ENCODE measurements at places on chromosomes 1 and 21. TPM values are rescaled to one million over a fixed set of nuclear protein-coding genes. Genes with fewer than 3 reads are reported as not detected.

GRCh38 chr1:17558541-17558940 lies 19.0 kb downstream of the ARHGEF10L start:
- no peak for DNase-seq

DNA sequence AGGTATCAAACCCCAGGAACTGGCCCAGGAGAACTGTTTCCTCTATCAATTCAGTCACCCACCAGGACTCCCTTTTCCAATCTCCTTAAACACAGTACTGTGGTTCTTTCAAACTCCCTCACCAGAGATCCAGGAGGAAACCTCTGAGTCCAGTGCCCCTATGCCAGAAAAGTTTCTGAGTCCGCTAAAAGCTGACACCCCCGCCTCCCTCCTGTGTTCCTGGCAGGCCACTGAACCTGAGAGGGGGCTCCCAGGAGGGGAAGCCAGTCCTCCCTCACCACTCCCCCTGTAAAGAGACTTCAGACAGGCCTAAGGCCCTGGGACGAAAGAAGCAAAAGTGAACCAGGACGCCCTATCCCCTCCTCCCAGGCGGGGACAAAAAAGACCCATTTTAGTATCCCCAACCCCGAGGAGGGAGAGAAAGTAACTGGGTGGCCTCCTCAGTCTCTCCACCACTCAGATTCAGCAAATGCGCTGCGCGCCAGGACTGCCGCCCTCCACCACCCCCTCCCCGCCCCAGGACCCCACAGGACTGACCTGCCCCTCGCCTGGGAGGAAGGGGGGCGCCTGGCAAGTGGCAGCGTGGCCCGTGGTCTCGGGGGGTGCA lies 624 bp downstream of the SLC41A1 start:
- DNase-seq, result no peak

DNA sequence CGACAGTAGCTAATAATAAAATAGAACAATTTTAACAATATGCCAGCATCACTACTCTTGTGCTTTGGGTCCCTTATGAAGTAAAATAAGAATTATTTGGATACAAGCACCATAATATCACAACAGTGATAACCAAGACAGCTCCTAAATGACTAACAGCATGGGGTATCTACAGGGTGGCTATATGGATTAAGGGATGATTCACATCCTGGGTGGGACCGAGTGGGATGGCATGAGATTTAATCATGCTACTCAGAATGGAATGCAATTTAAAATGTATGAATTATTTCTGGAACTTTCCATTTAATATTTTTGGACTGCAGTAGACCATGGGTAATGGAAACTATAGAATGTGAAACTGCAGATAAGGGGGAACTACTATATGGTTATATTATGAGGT lies 28.1 kb upstream of the B3GALNT2 start:
- DNase-seq, result no peak

GRCh38 chr1:209609041-209609790 lies 25.7 kb downstream of the CAMK1G start:
- DNase-seq, result no peak

- DNase-seq, result no peak
Measured at GRCh38 chr21:42360317-42360716, 6.0 kb downstream of the TFF1 start.

GRCh38 chr1:171961861-171962260 lies 120.6 kb downstream of the DNM3 start:
- DNase-seq, result no peak

- DNase-seq, result no peak
Measured at GRCh38 chr21:33109574-33110339, 39.8 kb downstream of the OLIG1 start.

DNA sequence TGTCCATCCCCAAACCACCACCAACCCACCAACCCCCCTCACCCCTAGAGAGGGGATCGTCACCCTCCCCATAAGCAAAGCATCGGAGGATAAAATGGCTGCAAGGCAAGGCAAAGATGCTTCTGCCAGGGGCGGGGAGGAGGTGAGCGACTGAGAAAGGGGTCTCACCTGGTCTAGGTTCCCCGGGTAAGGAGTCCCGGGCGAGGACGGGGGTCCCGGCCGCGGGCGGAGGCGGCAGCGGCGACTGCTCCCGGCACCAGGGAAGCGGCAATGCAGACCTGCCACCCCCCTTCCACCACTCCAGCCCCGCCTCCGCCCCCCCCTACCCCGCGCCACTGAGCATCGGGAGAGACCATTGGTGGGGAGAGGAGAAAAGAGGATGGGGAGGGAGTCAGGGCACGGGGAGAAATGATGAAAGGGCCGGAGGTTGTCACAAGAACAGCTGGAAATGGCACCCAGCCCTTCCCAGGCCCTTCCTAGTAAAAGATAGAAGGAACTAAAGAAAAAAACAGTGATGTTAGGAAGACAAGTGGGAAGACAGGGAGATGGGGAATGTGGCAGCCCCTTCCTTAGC lies at the start of gene SV2A:
Gene SV2A, minus strand, starts transcription at position 274 of the 574 bp plus-strand sequence. CDS start 4,004 bp downstream, outside the sequence.
- DNase-seq, result no peak

- peak; percentile 61 for DNase-seq
Measured at GRCh38 chr1:205344066-205344928, 12.4 kb downstream of the KLHDC8A start.

DNA sequence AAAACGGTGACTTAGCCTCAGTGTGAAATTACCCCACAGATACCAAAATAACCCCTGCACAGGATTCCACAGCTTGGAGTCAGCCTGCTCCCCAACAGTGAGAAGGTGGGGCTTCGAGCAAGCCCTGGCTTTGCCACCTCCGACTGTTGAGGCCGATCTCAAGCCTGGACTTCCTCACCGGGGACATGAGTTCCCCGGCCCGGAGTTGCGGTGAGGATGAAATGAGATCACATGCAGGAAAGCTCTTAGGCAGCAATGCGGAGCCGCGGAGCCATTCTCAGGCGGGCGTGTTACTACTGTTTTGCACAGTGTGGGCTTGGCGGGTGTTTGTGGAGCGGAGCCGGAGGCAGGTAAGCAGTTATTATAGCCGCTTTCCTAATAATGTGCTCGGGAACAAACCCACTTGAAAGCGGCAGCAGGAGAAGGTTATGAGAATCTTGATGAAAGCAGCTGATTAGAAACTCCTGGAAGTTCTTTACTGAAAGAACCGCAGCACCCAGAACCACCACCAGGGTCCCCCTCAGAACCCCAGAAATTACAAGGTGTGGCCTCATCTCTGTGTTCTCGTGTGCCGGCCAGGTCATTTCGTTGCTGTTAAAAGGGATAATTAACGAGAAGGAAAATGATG lies 3.9 kb upstream of the CLSTN1 start:
- DNase-seq, result no peak

DNA sequence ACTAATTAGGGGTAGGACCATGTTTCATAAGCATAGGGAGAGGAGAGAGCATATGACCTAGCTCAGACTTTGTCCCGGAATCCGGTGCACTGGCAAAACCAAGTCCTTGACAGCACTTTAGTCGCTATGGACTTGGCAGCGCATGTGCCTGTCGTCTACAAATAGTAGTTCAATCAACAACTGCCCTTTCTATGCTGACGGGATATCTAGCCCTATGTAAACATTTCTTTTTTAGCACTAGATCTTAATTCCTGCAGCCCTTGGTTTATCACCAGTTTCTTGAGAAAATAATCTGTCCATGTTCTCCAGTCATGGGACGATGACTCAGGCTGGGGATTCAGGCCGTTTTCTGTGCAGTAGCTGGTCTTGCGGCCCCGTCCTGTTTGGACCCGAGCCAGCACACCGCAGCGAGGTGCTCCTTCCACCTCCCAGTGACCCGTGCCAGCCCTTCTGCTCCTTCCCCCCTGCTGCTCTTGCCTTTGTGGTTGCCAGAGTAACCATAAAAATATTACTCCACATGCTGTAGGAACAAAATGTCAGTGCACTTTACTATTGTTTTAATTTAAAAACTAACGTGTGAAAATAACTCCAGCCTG lies 8.6 kb upstream of the MT1HL1 start:
- peak; percentile 58 for DNase-seq

GRCh38 chr21:42132183-42132582 lies 61.1 kb downstream of the UMODL1 start:
- no peak for DNase-seq

DNA sequence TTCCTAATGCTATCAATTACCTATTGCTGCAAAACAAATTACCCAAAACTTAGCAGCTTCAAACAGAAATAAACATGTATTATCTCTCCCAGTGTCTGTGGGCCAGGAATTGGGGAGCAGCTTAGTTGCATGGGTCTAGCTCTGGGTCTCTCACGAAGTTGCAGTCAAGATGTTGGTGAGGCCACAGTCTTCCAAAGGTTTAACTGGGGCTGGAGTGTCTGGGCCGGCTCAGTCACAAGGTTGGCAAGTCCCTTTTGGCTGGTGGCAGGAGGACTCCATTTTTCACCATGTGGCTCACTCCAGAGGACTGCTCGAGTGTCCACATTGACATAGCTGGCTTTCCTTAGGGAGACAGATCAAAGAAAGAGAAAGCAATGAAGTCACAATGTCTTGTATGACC lies 5.0 kb upstream of the LRP8 start:
- no peak for DNase-seq

- DNase-seq, result no peak
Measured at GRCh38 chr1:94209425-94209824, 28.0 kb downstream of the ARHGAP29 start.

DNA sequence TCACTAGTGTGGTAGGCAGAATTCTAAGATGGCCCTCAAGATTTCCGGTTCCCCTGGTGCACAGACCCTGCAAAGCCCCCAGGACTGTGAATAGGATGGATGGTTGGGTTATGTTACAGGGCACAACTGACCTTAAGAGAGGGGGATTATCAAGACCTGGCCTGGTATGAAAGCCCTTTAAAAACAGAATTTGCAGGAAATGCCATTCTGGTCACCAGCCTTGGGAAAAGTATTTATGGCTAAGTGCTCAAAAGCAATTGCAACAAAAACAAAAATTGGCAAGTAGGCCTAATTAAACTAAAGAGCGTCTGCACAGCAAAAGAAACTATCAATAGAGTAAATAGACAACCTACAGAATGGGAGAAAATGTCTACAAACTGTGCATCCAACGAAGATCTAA lies 144.7 kb upstream of the EDN2 start:
- no peak for DNase-seq

NPR1 gene
- 5.2 TPM for total RNA-seq

KRTAP10-6 gene
- not detected for total RNA-seq

FAM72B gene
- 1.3 TPM for total RNA-seq
